T-helper 22 cell (primary cell): ENCODE measurements at places on chromosomes 4 and X.

DNA sequence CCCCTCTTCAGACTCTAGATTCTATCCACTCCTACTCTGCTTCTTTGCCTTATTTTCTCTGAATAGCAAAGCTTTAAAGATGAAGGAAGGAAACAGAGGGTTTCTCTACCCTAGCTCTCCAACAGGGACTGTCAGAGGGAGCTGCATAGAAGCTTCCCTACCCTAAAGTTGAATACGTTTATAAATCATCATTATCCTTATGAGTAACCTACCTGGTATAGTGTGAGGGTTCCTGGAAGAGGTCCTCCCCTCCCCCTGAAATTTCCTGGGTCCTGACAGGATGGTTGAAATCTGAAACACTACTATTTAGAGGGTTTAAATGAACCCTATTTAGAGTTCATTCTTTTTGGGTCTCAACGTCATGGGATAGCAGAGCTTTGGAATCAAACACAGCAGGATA, 187.0 kb upstream of the RBPJ start:
- no peak for DNase-seq

- DNase-seq = no peak
Measured at GRCh38 chrX:118562582-118563164, 67.1 kb downstream of the DOCK11 start.

- no peak for DNase-seq
Measured at GRCh38 chr4:154441124-154441523, 50.5 kb downstream of the DCHS2 start.

DNA sequence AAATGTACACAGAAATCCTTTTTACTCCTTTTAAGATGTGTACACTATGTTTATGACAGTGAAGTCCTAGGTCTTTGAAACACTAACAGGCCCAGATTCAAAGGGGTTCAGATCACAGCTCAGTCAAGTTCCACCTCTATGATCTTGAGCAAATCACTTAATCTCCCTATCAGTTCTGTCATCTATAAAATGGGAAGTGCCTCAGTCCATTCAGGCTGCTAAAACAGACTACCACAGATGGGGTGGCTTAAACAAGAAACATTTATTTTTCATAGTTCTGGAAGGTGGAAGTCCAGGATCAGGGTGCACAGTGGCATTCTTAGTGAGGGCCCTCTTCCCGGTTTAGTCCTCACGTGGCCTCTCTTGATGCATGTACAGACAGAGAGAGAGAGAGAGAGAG, 117.1 kb downstream of the CORIN start:
- no peak for DNase-seq

- no peak for DNase-seq
Measured at GRCh38 chr4:153485860-153486259, 19.7 kb downstream of the TMEM131L start.

DNA sequence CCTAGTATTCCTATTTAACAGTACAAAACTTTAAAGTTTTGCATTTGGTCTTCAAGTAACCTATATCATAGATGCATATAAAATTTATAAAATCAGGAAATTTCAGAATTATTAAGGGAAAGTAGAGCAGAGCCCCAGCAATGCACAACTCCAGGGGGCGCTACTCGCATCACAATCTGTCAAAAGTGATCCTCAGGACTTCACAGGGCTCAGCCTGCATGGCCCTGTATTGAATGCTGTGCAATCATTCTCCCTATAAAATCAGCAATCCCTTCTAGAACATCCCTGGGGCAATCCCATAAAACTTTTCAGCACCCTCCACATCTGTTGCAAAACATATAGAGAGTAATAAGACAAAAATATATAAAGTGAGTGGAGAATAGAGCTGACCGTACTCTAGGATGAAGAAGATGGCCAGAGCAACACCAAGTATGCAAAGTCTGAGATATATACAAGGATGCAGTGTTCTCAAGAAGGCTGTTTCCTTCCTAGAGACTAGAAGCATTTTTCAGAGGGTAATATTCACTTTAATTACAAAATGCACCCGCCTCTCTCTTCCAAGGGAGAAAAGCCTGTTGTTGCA, 12.5 kb upstream of the PPARGC1A start:
- DNase-seq = no peak

DNA sequence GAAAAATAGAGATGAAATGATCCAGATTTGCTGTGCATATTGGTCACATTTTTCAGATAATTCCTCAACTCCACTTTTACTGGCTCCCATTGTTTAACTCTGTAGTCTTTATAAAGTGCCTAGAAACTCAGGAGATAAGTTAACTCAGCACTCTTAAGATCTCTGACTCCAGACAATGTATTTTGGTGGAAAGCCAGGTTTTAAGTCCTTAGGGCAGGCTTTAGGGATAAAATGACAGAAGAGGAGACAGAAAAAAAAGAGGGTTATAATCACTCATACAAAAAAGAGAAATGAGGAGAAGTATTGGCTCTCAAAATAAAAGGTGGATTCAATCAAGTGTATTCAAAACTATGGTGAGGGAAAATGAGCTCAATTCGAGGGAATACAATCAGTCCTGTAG, 674.8 kb upstream of the INTU start:
- DNase-seq = no peak

DNA sequence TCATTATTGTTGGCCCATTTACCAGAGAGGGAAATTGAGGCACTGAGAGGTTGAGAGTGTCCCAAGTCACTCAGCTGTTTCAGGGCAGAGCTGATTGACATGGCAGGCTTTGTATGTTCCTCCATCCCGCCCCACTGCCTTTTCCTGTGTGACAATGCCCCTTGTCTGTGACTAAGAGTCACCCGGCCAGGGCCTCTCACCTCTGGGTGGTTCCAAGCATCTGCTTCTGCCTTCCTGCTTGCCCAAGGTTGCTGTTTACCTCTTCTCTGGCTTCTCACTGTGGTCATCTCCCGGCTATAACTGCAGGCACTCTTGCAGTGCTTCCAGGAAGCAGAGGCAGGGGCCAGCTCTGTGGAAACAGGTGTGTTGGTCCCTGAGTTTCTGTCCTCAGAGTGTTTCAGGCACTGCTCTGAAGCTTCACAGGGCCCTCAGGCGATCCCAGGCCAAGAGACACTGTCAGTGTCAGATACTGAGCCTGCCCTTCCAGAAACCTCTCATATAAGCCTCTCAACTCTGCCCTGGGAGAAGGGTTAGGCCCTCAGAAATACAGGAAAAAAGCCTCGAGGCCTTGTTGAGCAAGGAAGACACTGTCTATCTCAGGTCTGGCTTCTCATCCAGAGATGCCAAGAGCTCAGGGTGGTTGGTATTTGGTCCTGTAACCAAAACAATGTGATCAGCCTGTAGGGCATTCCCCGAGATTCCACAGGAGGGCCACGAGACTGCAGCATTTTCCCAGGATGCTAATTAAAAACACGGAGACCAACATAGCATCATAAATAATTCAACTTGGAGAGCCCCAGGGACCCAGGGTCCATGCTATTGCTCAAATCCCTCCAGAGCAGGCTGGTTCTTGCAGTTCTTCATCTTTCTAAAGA, 42.0 kb upstream of the PROM1 start:
- no peak for DNase-seq

DNA sequence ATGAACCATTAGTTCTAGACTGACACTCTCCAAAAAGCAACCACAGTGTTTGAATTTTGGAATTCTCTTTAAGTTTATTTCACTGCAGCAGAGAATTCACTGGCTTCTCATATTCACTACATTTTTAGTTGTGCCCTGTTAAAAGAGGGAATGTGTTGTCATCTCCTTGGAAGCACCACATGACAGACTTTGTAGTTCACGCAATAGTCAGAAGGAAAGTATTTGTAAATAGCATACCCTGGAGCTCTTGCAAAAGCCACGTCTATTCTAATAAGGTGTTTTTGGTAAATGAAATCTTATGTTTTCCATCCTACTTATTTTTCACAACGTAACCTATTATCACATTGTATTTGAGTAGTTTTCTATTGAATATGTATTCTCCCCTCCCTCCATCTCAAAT, 25.8 kb downstream of the DOCK11 start:
- no peak for DNase-seq

DNA sequence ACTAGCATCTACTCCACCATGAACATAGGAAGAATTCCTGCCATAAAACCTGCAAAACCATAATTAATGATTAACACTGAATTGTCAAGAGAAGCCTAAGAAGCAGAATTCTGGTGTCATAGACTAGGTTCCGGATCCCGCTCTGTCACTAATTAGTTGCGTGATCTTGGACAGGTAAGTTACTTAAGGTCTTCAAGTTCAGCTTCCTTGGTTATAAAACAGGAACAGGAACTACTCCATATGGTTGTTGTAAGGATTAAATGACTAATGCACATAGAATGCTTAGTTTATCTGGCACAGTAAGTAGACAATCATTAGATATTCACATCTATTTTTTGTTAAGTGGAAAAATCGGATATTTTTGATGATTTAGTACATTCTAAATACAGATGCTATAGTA, 14.3 kb downstream of the G3BP2 start:
- no peak for DNase-seq
